ENCODE measurements at places on chromosomes 7 and 10. TPM values are rescaled to one million over a fixed set of nuclear protein-coding genes. Genes with fewer than 3 reads are reported as not detected.

Gene FKBP6
- not detected for total RNA-seq

Gene ADCY1
- 29.4 TPM for total RNA-seq

Gene TMEM225B
- total RNA-seq = 0.50 TPM

Gene SEM1
- total RNA-seq = 43.5 TPM

Gene EN2
- not detected for total RNA-seq

Gene ZNF117
- total RNA-seq = 6.5 TPM

Gene LEP
- not detected for total RNA-seq

Gene PRLHR
- total RNA-seq = not detected

Gene EEPD1
- 19.4 TPM for total RNA-seq

Gene LIPF
- total RNA-seq = 0.29 TPM

Gene GPR15LG
- not detected for total RNA-seq

Gene TDRD1
- total RNA-seq = 0.50 TPM

Gene IKZF5
- total RNA-seq = 4.8 TPM

Gene PPP1R17
- not detected for total RNA-seq

Gene KEL
- total RNA-seq = not detected

Gene PTPN20
- total RNA-seq = 0.33 TPM

Gene DNAJC12
- total RNA-seq = 2.0 TPM

Gene SEMA3D
- total RNA-seq = 2.6 TPM

Gene EMX2
- total RNA-seq = not detected

Gene CCDC136
- 11.1 TPM for total RNA-seq

Gene FGFBP3
- 0.50 TPM for total RNA-seq

Gene LRMDA
- total RNA-seq = 2.0 TPM

Gene HGF
- 80.7 TPM for total RNA-seq

Gene VIPR2
- total RNA-seq = under 0.01 TPM

Gene TPST1
- 154 TPM for total RNA-seq

Gene DPP6
- not detected for total RNA-seq

Gene ELN
- 7.8 TPM for total RNA-seq

Gene ZNF853
- total RNA-seq = 1.5 TPM

Gene LIPN
- not detected for total RNA-seq

Gene CREB5
- total RNA-seq = 48.1 TPM

Gene CABCOCO1
- total RNA-seq = 1.7 TPM

Gene KCNMA1
- 44.8 TPM for total RNA-seq

Gene FRAT1
- 3.8 TPM for total RNA-seq

Gene TMEM213
- not detected for total RNA-seq

Gene C7orf57
- not detected for total RNA-seq

Gene SEC23IP
- 27.5 TPM for total RNA-seq

Gene NYAP1
- total RNA-seq = 1.3 TPM

Gene ARL5B
- total RNA-seq = 10.0 TPM

Gene CNTNAP2
- 0.15 TPM for total RNA-seq

Gene IFIT3
- 30.6 TPM for total RNA-seq

Gene ZEB1
- 181 TPM for total RNA-seq

Gene MBLAC1
- total RNA-seq = 2.5 TPM

Gene APBB1IP
- total RNA-seq = 6.3 TPM

Gene MUC12
- total RNA-seq = 0.87 TPM

Gene ZNF212
- total RNA-seq = 6.5 TPM

Gene PLAC9
- total RNA-seq = 15.5 TPM

Gene TBX20
- total RNA-seq = not detected

Gene EPHB6
- total RNA-seq = 8.8 TPM

Gene ZNF789
- total RNA-seq = 9.0 TPM

Gene UNCX
- total RNA-seq = not detected

Gene TRA2A
- total RNA-seq = 17.2 TPM

Gene PITX3
- total RNA-seq = 0.17 TPM

Gene MGAM2
- total RNA-seq = not detected

Gene SRPK2
- total RNA-seq = 57.4 TPM

Gene GALNT17
- not detected for total RNA-seq

Gene CFAP69
- 5.5 TPM for total RNA-seq

Gene FXYD4
- not detected for total RNA-seq
